Stimulated activated CD4-positive, alpha-beta T cell treated with anti-CD3 and anti-CD28 coated beads, Interleukin-1b, Interleukin-23, amount 100 ng/mL, for 4 hours (primary cell): ENCODE measurements at places on chromosomes 3 and 15.

DNA sequence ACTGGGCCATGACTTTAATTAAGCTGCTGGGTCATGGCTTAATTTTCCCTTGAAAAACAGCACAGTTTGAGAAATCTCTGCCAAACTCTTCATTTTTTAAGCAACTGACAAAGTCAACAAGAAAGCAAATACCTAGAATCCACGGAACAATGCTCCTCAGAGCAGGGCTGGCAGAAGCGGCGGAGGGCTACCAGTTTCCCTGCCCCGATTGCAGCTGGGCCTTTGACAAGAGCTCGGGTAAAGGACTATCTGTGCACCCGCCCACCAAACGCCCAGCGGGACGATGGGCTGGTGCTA is 1.2 kb downstream of the GOLIM4 start:
- DNase-seq = no peak

DNA sequence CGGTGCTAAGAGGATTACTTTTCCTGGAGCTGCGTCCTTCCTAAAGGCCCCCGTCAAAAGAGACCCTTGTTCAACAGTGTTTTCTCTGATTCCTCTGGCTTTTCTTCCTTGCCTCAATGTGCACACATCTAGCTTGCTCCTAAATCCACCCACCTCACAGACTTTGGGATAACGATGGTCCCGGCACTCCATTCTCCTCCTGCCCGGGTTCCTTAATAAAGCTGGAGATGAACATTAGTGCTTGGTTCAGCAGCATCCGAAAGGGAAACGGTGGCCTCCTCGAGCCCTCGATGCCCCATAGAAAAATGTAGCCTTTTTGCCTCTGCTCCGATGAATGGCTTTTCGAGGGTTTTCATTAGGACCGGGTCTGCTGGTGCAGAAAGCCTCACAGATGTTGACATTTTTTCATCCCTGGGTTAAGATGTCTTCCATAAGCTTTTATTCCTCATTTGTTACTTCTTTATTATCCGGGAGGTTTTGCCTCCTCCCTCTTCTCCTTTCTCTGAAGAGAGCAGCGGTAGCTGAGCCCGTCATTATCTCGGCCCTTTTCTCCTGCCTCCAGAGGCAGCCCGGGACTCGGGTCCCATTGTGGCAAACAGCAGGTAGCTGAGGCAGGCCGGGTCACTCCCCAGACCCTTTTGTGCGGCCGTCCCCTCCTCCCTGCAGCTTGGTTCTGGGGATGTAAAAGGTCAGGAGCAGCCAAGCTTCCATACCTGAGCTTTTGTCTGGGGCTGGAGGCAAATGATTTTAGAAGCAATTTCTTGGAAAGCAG is 64.6 kb downstream of the CPN2 start:
- DNase-seq = no peak

GRCh38 chr15:65991721-65992483 is 122.6 kb downstream of the RAB11A start:
- no peak for DNase-seq

- DNase-seq = no peak
Observed at GRCh38 chr3:163601426-163601825, 1476.9 kb downstream of the SI start.

- no peak for DNase-seq
Observed at GRCh38 chr3:194306109-194306686, 44.9 kb downstream of the CPN2 start.

- no peak for DNase-seq
Observed at GRCh38 chr15:59833366-59833765, 144.2 kb upstream of the BNIP2 start.

DNA sequence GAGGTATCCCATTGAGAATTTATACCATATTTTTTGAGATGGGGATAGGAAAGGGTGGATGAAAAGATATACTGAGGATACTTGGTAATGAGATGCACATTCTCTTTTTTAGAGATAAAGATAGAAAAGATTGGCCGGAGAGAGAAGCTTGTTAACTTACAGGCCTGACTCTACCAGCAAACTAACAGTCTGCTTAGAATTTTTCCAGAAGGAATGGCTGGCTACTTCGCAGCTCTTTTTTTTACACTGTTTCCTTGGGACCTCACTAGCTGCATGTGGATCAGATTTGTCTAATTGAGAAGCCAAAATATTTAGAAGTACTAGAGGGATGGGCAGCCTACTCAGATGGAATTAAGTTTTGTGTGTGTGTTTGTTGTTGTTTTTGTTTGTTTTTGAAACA is 586.6 kb downstream of the TAFA4 start:
- DNase-seq = no peak
